ENCODE measurements at places on chromosomes 5 and 9.

DNA sequence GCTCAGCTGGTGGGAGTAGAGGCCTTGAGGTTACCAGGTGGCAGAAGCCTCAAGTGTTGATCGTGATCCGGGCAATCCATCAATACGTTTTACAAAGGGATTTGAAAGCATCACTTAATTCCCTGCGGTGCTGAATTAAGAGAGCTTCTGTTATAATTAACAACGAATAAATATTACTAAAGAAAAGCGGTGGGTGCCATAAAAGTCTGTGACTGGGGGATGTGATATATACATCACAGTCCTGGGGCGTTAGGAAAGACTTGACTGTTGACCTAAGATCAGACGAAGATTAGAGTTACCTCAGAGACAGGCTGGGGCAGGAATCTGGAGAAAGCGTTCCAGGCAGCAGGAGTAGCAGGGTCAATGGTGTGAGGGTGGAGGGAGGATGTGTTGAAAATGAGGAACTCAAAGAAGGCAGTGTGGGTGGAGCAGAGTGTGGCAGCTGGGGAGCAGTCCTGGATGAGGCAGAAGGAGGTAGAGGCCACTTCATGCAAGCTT lies 6.7 kb upstream of the C5orf63 start:
- no peak for DNase-seq

- no peak for DNase-seq
Measured at GRCh38 chr5:144028058-144028457, 142.4 kb downstream of the YIPF5 start.

GRCh38 chr5:82314964-82315758 lies 37.0 kb upstream of the RPS23 start:
- no peak for DNase-seq

- DNase-seq = no peak
Measured at GRCh38 chr5:90347462-90347861, 62.1 kb downstream of the CETN3 start.

DNA sequence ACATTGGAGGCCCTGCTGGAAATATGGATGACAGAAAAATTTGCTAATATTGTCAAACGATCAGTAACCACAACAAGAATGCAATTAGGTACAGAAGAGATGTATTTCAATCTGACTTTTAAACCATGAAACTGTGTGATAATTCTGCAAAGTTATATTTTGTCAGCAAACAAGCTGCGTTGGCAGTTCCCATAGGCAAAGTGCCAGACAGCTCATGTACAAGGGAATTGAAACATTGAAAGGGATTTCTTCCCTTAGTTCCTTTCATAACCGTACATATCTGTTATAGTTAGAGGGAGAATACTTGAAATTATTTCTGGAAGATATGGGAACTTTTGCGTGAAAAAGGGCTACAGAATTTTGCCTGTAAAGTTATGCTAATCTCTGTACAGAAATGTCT lies 419.4 kb upstream of the PTGER4 start:
- no peak for DNase-seq

- DNase-seq = no peak
Measured at GRCh38 chr5:80481019-80481893, 6.6 kb upstream of the FAM151B start.

DNA sequence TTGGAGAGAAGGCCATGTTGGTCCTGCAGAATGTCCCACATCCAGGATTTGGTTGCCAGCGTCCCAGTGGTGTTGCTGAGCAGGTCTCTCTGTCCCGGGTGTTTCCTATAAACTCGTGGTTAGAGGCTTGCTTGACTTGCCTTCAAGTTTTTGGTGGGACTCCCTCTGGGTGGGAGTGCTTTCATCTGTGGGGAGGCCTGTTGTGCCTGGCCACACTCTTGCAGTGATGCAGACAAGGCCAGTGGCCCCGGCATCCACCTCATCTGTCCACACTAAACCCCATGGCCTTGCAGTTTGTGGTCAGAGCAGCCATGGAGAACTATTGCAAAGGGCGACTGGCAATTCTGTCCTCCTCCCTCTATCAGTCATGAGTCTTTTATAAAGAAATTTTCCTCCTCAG lies 71.8 kb downstream of the PHF2 start:
- DNase-seq = no peak

DNA sequence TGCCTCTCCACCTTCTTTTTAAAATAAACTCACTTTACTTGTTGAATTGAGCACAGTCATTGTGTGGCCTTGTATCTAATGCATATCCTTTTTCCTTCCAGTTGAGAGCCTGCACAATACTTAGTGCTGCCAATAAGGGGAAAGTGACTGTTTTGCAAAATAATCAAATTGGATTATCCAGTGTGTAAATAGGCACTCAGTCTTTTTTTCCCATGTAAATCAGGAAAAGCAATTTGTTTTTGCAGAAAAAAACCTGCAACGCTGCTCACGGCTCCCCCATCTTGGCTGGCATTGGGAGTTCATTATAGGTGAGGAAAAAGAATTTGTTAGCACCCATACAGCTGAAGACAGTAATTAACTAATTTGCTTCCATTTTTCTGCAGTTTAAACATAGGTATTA lies 299.9 kb downstream of the CSNK1G3 start:
- DNase-seq = no peak

DNA sequence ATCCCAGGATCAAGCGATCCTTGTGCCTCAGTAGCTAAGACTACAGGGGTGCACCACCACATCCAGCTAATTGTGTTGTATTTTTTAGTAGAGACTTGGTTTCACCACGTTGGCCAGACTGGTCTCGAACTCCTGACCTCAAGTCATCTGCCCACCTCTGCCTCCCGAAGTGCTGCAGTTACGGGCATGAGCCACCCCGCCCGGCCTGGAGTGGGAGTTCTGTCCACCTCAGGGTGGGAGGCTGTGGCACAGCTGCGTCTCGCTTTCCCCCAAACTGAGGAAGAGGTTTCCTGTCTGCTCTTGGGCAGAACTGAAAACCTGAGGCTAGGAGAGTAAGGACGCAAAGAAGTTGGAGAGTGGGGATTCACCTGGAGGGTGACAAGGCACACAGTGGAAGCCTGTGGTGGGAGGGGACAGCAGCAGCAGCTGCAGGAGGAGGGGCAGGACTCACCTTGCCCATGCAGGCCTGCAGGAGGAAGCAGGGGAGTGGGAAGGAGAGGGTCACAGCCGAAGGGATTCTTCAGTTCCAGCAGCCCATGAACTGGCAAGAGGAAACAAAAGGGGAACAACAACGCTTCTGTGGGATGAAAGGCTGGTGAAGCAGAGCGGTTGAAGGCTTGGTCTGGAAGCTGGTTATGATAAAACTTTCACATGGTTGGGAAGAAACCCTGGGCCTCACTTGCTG lies 181.4 kb downstream of the GAS1 start:
- DNase-seq = no peak

- DNase-seq = no peak
Measured at GRCh38 chr5:72702881-72703434, 113.5 kb upstream of the TNPO1 start.

GRCh38 chr5:179599973-179600372 lies 23.5 kb downstream of the HNRNPH1 start:
- no peak for DNase-seq

- DNase-seq = no peak
Measured at GRCh38 chr5:170426786-170427185, 37.6 kb upstream of the KCNMB1 start.

DNA sequence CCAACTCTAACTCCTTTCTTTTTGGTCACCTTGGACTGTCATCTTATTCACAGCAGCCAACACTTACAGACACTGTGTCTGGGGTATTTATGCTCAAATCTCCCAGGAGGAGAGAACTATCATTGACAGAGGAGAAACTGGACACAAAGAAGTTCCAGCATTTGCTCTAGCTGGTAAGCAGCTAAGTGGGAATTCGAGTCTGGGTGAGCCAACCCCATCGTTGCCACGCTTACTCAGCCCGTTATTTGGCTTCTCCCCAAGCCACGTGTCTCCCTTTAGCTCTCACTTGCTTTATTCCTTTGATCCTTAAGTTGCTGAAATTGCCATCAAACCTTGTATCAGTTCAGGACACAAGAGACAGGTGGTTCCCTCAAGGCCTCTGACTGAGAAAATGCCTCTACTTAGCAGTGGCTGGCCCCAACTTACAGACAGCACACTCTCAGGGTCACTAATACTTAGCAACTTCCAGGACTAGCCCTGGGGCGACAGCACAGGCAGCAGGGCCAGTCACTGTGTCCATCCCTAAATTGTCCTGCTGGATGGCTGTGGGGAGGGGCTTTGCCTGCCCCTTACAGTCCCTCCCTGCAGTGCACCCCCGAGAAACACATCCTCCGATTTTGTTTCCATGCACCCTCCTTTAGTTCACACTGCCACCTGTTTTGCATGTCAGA lies 1.4 kb downstream of the SLC36A2 start:
- no peak for DNase-seq

GRCh38 chr5:38997591-38997990 lies 76.6 kb downstream of the RICTOR start:
- DNase-seq = no peak

GRCh38 chr5:14671414-14671813 lies 6.9 kb downstream of the OTULIN start:
- DNase-seq = no peak

DNA sequence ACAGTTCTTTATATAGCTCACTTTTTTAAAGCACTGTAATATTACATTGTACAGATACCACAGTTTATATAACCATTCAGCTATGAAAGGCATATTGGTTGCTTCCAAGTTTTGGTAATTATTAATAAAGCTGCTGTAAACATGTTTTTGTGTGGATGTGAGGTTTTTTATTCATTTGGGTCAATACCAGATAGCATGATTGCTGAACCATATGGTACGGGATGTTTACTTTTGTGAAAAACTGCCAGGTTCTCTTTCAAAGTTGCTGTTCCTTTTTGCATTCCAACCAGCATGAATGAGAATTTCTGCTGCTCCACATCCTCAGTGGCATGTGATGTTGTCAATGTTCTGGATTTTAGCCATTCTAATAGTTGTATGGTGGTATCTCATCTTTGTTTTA lies 439.6 kb upstream of the NMUR2 start:
- no peak for DNase-seq

DNA sequence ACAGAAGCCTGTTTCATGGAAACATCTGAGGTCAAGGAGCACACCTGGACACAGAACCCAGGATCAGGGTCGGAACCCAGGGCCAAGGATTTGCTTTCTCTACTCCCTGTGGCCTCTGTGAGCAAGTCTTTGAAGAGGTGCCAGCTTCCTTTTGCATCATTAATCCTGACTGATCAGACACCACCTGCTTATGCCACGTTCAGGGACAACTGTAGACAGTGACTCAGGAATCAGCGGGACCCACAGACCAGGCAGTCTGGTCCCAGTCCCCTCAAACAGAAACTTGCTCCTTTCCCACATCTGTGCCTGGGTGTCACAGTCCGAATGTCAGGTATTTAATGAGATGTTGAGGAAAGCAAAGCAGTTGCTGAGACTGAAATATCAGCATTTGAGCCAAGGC lies 154.8 kb downstream of the SGCD start:
- DNase-seq = no peak

DNA sequence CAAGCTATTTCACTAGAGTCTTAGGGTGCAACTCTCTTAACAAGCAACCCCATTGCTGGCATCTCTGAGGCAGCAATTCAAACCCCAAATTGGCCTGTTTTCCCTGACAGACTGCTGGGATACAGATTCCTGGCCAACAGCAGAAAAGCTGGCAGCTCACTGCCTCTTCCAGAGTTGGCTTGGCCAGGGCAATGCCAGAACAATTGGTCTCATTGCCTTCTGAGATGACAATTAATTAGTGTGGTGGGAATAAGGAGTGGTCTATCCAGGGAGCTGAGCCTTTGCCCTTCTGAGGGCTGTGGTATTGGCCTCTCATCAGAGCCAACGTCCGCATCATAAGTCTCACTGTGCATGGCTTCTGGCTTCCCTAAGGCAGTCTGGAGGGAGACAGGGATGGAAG lies 183.2 kb downstream of the GNAQ start:
- DNase-seq = no peak

DNA sequence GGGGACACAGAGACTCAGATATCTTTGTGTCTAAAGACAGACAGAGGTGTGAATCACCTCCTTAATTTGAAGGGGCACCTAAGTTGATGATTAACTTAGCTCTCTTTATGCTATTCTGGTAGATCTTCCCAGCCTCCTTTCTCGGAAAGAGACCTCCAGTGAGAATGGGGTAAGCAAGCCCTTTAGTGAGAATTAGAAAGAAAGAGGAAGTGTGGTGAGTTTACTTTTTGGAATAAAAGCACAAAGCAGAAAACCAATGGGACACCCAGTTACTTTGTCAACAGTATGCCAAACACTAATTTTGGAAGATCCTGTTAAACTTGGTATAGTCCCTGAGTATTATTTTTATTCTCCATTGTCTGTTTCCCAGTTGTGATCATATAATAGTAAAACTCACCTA lies 302.8 kb upstream of the RASA1 start:
- no peak for DNase-seq

DNA sequence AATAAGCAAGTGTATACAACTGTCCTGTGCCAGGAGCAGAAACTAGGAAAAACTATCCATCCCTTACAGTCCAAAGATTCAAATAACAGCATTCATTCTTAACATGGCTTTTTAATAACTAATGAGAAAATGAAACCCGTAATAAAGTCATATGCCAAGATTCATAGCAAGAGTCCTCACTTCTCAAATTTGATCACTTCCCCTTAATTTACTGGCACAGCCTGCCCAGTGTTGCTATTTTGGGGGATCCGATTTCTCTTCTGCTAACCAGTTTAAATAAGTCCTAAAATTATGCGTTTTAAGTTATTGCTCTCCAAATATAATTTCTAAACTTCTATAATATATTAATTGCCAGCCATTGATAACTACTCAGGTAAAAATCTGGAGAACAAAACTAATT lies 177.0 kb upstream of the PTGER4 start:
- DNase-seq = no peak

GRCh38 chr9:97440160-97440559 lies 28.3 kb downstream of the TDRD7 start:
- DNase-seq = no peak

DNA sequence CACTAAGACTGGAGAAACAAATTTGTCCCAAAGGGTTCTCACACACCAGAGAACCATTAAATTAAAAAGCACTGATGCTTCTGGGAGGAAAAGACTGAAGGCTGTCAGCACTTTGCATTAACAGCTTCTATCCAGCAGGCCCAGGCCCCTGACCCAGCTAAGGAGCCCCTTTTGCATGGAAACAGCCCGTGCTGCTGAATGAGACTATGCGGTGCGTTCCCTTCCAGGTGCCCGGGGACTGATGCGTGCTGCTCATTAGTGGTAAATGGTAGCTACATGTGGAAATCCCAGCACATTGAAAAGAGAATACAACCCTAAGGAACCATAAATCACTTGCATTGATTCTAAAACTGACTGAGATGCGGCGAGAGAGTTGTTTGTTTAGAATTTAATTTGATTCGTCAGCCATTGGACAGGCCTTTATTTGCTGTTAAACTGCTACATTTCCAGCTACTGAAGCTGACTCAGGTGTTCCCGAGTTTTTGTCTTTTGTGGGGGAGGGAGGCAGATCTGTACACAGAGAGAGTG lies 351.0 kb upstream of the SLC24A2 start:
- DNase-seq = no peak

Data from T-helper 17 cell (primary cell).